ENCODE measurements at places on chromosomes 3 and 15.

- no peak for DNase-seq
These were observed 32.0 kb downstream of the PIK3CA start for GRCh38 chr3:179179979-179180759.

GRCh38 chr15:40046721-40047414, 7.9 kb upstream of the SRP14 start:
- no peak for DNase-seq

DNA sequence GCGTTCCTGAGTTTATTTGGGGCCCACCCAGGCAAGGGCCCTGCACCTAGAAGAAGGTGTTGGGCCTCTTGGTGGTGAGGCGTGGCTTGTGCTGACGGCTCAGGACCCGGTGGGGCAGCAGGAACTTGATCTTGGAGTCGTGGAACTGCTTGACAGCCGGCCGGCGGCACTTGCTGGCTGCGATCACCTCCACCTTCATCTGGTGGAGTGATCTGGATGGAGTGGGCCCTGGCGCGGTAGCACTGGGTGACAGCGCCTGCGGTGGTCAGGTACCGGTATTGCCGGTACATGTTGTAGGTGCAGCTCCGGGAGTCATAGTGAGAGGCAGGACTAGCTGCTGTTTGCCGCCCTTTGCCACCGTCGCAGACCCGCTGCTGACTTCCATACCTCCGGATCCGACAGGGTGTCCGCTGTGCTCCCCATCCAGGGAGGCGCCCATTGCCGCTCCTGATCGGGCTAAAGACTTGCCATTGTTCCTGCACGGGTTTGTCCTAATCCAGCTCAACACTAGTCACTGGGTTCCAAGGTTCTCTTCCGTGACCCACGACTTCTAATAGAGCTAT, 136.8 kb downstream of the ANO10 start:
- DNase-seq, result no peak

GRCh38 chr3:194817592-194817930, 131.9 kb downstream of the FAM43A start:
- DNase-seq, result no peak

DNA sequence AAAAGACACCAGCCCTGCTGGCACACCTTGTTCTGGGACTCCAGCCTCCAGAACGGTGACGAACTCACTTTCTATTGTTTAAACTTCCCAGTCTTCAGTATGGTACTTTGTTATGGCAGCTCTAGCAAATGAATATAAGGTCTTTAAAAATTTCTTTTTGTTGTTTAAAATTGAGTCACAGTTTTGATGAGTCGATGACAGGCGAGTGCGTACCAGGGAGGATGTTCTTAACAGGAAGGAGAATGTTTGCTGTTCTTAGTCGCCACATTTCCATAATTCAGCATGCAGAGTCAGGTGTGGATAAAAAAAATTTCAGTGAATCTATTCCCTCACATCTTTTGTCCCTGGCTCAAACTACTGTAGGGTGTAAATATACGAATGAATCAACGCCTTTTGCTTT, 12.4 kb downstream of the DNASE1L3 start:
- no peak for DNase-seq

DNA sequence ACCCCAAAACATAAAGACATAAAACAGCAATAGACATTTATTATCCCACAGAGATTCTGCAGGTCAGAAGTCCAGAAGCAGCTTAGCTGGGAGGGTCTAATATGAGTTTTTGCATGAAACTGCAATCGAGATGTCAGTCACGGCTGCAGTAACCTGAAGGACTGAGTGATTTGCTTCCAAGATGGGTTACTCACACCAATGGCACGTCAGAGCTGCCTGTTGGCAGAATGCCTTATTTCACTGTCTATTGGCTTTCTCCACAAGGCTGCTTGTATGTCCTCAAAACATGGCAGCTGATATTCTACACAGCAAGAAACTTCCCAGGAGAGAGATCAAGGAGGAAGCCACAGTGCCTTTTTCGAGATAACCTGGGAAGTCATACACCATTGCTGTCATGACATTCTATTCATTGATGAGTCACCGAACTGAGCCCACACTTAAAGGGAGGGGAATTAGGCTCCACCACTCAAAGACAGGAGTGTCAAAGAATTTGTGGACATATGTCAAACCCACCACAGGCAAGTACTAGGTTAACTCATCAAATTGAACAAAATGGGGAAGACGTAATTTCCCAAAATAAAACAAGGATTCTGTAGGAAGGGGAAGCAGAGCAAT, 122.2 kb downstream of the SYNPR start:
- no peak for DNase-seq
